ENCODE measurements at places on chromosomes 5 and 9. TPM values are rescaled to one million over a fixed set of nuclear protein-coding genes. Genes with fewer than 3 reads are reported as not detected.

EPB41L4A gene
- total RNA-seq = not detected

LEAP2 gene
- total RNA-seq = not detected

NR4A3 gene
- not detected for total RNA-seq

DBH gene
- total RNA-seq = not detected

FAM221B gene
- total RNA-seq = not detected

TCF7 gene
- 3.0 TPM for total RNA-seq

PTGS1 gene
- 9.4 TPM for total RNA-seq

PTPA gene
- 225 TPM for total RNA-seq

BARX1 gene
- not detected for total RNA-seq

BTNL9 gene
- not detected for total RNA-seq

PRSS3 gene
- total RNA-seq = 50.3 TPM

MARCOL gene
- not detected for total RNA-seq

GDA gene
- not detected for total RNA-seq

CCL19 gene
- not detected for total RNA-seq

TMEM215 gene
- total RNA-seq = not detected

ACOT12 gene
- total RNA-seq = not detected

IRX1 gene
- not detected for total RNA-seq

LECT2 gene
- total RNA-seq = not detected

TLE1 gene
- 22.5 TPM for total RNA-seq

GRIA1 gene
- 3.4 TPM for total RNA-seq

FUBP3 gene
- 27.4 TPM for total RNA-seq

GFPT2 gene
- total RNA-seq = 101 TPM

PLPP7 gene
- total RNA-seq = 14.9 TPM

HAVCR2 gene
- not detected for total RNA-seq

SH3GL2 gene
- not detected for total RNA-seq

CARD6 gene
- total RNA-seq = 4.9 TPM

DCAF12 gene
- 15.4 TPM for total RNA-seq

TMEM171 gene
- 9.8 TPM for total RNA-seq

PRRX2 gene
- not detected for total RNA-seq

PTPRD gene
- 3.5 TPM for total RNA-seq

CD14 gene
- 0.18 TPM for total RNA-seq

TRIM23 gene
- total RNA-seq = 15.6 TPM

All from myometrial cell (primary cell).